Body of pancreas (tissue), 4 donors: ENCODE measurements at places on chromosomes 1 and 21.

DNA sequence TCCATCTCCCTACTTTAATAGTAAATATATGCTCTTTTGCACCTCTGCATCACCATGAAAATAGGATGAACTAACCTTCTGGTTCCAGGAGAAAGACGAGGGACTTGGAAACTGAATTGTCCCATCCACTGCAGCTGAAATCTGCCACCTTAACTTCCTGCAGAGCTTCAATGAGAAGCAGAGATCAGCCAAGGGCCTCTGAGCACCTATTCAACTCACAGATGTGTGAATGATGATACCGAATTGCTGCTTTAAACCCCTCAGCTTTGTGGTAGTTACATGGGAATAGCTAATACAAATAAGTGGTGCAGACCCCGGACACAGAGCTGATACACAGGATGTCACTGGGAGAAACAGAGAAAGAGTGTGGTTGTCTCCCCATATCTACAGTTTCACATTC, 616.8 kb downstream of the NCAM2 start:
- DNase-seq = no peak

- no peak for DNase-seq
Measured at GRCh38 chr1:182681568-182681912, 2.8 kb downstream of the RGS8 start.

- no peak for DNase-seq
Measured at GRCh38 chr1:155254714-155255242, 505 bp downstream of the ENTREP3 start.

GRCh38 chr1:98336472-98337083, 324.9 kb upstream of the SNX7 start:
- DNase-seq = peak; percentile 34

- no peak for DNase-seq
Measured at GRCh38 chr1:54475357-54475881, 69.2 kb upstream of the SSBP3 start.
